ENCODE measurements at places on chromosomes 11 and 22.

GRCh38 chr11:14789879-14790484 is 102.0 kb downstream of the CYP2R1 start:
- DNase-seq = peak; percentile 27

- DNase-seq = no peak
Measured at GRCh38 chr11:87974797-87975196, 200.4 kb downstream of the RAB38 start.

- no peak for DNase-seq
Measured at GRCh38 chr11:22680628-22681027, 14.2 kb downstream of the GAS2 start.

DNA sequence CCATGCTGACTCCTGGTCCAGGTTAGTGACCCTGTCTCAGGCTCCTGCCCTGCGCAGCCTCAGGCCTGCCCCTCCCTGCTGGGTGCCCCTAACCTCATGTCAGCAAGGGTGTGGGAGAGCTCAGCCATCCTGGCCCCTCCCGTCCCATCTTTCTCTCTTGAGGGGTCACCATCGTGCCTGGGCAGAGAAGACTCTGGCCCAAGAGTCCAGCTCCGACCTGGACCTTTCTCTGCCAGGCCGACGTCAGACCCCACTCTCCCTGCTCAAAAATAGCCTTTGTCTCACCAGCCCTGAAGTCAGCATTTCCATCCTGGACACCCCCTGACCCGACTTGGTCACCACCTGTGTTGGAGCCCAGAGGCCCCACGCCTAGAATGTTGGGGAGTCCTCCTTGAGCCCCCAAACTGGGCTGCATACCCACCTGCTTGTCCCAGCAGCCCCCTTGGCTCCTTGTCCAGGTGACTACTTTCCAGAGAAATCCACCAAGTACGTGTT is 4.9 kb downstream of the SCGB1C1 start:
- no peak for DNase-seq

GRCh38 chr11:1835671-1836010 is 851 bp downstream of the SYT8 start:
- DNase-seq = no peak

GRCh38 chr11:130511765-130512164 is 63.3 kb downstream of the ADAMTS15 start:
- peak; percentile 76 for DNase-seq

DNA sequence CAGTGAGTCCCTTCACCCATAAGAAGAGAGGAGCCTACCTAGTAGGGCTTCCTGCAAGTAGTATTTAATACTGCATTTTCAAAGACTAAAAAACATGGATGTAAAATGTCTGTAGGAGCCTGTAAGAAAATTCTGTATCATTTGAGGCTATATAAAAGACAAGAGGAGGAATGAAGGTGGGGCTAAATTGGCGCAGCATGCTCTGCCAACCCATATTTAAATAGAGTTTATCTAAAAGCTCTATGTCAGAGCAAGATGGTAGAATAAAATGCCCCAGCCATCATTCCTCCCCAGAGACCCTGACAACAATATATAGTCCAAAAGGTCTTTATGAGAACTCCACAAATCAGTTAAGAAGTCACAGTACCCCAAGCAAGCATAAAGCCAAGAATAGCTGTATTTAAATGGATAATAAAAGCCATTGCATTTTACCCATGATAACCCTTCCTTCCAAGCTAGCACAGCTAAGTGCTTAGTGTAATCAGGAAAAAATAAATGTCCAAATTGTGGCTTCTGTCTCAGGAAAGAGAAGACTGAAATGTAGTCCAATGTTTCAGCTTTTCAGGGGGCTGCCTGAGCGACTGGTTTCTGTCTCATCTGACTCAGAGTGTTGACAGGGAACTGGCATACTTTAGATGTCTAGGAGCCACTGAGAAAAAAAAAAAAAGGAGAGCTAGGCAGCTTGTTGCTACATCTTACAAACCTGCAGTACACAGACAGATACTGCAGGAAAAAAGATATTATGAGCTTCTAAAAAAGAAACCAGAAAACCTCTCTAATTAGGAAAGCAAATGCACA is 258.6 kb downstream of the METTL15 start:
- DNase-seq = peak; percentile 20

DNA sequence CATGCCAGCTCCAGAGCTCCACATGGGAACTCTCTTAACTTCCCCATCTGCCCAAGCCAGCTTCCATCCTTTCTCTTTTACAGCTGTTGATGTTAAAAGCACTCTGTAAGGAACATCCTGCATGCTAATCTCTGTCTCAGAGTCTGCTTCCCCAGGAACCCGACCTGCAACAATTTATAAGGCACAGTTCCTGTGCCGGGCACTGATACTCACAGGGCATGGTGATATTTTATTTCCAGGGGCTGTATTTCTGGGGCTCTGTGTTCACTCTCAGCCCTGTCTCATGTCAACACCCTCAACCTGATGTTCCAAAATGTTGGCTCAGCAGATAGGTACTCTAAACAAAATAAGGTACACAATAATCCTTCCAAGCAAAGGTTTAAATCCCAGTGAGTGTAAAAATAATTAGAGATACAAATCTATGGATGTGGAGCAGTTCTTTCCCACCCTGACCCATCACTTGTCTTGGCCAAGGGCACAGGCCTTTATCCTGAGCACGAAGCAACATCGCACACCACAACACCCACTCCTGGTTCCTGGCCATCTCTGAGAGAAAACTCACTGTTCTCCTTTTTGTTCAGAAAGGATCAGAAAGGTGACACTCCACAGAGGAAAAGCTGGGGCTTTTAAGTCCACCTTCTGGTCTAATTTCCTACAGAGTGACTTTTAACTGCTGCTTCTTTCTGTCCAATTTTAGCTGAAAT is 44.8 kb upstream of the C11orf87 start:
- DNase-seq = no peak

GRCh38 chr11:98068251-98068650 is 952.5 kb upstream of the CNTN5 start:
- DNase-seq = no peak

- DNase-seq = peak; percentile 57
Measured at GRCh38 chr11:15821451-15821850, 534.9 kb downstream of the SOX6 start.

DNA sequence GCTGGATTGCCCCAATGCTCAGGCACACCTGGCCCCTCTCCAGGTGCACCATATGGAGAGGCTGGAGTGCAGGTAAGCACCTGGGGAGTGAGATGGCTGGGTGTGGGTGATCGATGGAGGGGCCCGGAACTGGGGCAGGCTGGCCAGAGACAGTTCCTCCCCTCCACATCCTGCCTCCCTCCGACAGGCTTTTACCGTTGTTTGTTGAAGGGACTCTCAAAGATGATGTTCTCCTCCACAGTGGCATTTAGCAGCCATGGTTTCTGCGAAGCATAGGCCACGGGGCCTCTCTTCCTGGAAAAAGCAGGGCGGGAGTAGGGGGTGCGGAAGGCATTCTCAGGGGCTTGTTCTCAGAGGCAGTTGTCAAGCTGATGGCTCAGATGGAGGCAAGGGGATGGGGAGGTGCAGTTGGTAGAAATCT is 25.9 kb upstream of the KCNJ11 start:
- no peak for DNase-seq

DNA sequence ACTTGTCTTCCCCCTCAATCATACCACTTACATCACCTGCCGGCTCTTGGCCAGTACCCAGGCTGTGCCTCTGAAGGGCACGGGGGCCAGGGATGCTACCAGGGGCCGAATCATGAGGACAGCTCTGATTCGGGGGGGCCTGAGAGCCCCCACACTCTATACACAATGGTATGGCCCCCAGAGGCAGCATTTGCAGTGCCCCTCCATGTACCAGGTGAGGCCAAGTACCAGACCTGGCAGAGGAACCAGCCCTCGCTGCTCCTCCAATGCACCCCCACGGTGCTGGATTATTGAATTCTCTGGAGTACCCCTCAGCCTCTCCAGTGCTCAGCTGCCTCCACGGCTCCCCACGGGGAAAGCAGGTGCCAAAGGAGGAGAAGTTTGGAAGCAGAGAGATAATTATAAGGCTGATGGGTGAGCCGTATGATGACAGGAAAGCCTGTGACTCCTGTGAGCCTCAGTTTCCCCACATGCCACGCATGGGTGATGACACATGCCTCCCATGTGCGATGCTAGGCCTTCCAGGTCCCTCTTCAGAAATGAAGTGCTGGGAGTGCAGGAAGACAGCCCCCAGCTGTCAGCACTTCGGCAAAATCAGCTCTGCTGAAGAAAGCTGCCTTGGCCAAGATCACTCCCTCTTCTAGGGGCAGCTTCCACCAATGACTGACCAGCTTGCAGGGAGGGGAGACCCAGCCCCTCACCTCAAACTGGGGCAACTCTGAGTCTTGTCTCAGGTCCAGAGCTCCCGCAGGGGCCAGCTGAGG is 69.9 kb downstream of the THAP12 start:
- no peak for DNase-seq

DNA sequence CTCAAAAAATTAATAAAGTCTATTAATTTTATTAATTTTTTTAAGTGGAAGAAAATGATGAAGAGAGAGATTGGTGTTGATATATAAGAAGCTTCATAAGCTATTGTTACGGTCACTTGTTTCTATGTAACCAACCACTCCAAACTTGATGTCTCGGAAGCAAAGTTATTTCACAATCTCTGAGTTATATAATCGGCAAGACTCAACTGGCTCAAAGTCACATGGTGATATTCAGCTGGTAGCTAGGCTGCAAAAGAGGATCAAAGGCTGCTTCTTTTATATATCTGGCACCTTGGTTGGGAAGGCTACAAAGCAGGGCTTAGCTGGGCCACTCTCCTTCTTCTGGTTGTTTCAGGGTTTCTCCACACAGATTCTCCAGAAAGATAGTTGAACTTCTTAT is 245.1 kb upstream of the ARHGAP42 start:
- peak; percentile 63 for DNase-seq

GRCh38 chr11:19093976-19094375 is 23.0 kb upstream of the ZDHHC13 start:
- DNase-seq = peak; percentile 73

DNA sequence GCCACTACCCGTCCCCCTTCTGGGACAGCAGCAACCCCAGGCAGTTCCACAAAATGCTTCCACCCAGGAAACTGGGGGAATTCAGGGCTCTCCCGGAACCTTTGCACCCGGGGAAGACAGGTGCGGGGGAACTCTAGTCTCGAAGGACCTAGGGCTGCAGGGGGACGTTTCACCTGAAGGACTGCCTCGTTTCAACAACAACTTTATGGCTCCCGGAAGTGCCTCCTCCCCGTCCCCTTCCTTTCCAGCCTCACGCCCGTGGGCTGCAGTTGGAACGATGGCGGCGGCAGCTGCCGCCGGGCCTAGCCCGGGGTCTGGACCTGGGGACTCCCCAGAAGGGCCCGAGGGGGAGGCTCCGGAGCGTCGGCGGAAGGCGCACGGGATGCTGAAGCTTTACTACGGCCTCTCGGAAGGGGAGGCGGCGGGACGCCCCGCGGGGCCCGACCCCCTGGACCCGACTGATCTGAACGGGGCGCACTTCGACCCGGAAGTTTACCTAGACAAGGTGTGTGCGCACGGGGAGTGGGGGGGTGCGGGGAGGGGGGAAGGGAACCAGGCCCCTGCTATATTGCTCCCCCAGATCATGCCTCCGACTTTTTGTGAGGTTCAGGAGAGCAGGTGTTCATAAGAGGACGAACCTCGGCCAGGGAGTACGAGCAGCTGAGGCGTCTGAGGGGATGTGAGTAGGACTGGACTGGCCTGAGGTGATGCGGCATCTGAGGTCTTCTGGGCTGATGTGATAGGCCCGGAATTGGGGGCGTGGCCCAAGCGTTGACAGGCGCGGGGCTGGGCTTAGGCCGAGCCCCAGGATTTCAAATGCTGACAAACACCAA is at the start of gene VPS51:
TSS of gene VPS51 (plus strand) at position 241 of the 833 bp plus-strand sequence. CDS start at position 278, 37 bp downstream.
- DNase-seq = peak; percentile 93

GRCh38 chr11:79413268-79413667 is 27.6 kb downstream of the TENM4 start:
- DNase-seq = peak; percentile 72

DNA sequence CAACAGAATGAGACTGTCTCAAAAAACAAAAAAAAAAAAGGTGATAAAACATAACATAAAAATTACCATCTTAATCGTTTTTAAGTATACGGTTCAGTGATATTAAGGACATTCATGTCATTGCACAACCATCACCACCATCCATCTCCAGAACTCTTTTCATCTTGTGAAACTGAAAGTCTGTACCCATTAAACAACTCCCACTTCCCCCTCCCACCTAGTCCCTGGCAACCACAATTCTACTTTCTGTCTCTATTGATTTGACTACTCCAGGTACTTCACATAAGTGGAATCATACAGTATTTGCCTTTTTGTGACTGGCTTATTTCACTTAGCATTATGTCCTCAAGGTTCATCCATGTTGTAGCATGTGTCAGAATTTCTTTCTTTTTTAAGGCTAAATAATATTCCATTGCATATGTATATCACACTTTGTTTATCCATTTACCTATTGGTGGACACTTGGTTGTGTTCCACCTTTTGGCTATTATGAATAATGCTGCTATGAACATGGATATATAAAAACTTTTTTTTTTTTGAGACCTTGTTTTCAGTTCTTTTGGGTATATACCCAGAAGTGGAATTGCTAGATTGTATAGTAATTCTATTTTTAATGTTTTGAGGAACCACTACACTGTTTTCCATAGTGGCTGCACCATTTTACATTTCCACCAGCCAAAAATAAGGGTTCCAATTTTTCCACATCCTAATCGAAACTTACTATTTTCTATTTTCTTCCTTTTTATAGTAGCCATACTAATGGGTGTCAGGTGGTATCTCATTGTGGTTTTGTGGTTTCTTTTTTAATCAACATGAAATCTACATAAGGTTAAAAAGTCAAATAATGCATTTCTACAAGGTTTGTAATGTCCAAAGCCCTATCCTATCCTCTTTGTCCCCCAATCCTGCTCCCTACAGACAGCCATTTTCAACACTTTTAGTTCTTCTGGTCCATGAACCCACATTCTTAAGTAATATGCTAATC is 23.4 kb upstream of the PIK3C2A start:
- DNase-seq = no peak

GRCh38 chr11:116472651-116473050 is 300.1 kb downstream of the BUD13 start:
- no peak for DNase-seq

GRCh38 chr22:35074583-35074982 is 8.6 kb downstream of the ISX start:
- no peak for DNase-seq

DNA sequence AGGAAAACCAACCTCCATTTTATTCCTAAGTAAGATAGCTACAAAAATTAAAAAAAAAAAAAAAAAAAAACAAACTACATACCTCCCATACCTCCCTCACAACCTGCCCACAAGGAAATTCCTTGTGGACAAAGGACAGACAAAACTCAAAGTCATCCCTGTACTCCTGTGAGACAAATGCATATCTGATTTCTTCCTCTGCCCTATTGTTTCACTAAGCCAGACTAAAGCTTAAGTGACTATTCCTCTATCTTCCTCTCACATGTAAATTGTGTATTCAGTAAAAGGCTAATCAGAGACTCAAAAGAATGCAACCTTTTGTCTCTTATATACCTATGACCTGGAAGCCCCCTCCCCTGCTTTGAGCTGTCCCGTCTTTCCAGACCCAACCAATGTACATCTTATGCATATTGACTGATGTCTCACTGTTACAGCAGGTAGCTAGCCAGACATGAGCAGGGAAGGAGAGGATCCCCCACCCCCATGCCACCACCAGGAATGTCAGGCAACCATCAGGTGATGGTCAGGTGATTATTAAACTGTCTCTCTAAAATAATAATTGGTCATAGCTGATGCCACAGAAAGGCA is 289.4 kb downstream of the SBF2 start:
- DNase-seq = no peak

- DNase-seq = no peak
Measured at GRCh38 chr11:131449036-131450019, 78.9 kb downstream of the NTM start.

All from epithelial cell of esophagus (primary cell).